ENCODE measurements at places on chromosomes 11 and 22. TPM values are rescaled to one million over a fixed set of nuclear protein-coding genes. Genes with fewer than 3 reads are reported as not detected.

Gene IFITM10
- 0.11 TPM for total RNA-seq

GRCh38 chr11:36818410-36818809 lies 220.4 kb upstream of the RAG2 start:
- peak; percentile 17 for DNase-seq

DNA sequence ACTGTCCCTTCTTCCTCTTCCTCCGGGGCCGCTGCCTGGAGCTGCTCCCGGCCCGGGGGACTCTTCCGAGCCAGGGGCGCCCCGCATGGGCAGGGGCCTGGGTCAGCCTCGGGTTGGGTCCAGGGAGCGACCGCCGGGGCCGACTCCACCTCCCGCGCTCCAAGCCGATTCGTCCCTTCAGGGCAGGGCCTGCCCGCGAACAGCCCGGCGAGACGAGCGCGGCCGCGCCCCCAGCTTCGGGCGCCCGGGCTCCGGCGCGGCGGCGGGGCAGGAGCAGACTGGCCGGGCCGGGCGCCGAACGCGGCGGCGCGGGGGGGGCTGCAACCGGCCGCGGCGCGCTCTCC lies at the start of gene LARGE1:
Gene LARGE1, minus strand, starts transcription at position 280 of the 344 bp plus-strand sequence.
- no peak for DNase-seq

- DNase-seq, result peak; percentile 91
Measured at GRCh38 chr22:38317995-38318715, 922 bp upstream of the CSNK1E start.

- no peak for DNase-seq
Measured at GRCh38 chr11:95035316-95035715, 10.3 kb downstream of the KDM4E start.

Gene RTN4R
- total RNA-seq, result 1.7 TPM

DNA sequence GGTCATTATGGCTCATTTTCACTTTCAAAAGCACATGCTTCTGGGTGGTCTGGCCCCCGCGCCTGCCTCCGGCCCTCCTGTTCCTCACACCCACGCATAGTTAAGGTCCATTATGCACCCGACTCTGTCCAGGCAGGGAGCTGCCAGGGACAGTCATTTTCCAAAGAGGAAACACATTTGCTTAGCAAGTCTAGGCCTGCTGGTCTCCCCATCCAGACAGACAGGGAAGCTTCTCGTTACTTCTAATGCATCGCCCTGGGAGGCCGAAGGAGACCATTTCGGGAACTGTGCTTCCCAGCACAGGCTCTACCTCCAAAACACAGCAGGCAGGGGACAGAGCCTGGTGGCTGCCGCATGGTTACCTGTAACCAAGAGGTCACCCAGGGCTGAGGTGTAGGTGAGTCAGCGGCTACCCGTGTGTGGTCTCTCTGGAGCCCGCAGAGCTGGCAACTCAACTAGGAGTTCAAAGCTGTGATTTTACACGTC lies 87.1 kb upstream of the SHANK2 start:
- no peak for DNase-seq

Gene CACNA1I
- total RNA-seq, result not detected

- no peak for DNase-seq
Measured at GRCh38 chr22:50547263-50547985, 1.7 kb downstream of the KLHDC7B start.

- no peak for DNase-seq
Measured at GRCh38 chr11:125750629-125751028, 4.5 kb downstream of the PATE1 start.

DNA sequence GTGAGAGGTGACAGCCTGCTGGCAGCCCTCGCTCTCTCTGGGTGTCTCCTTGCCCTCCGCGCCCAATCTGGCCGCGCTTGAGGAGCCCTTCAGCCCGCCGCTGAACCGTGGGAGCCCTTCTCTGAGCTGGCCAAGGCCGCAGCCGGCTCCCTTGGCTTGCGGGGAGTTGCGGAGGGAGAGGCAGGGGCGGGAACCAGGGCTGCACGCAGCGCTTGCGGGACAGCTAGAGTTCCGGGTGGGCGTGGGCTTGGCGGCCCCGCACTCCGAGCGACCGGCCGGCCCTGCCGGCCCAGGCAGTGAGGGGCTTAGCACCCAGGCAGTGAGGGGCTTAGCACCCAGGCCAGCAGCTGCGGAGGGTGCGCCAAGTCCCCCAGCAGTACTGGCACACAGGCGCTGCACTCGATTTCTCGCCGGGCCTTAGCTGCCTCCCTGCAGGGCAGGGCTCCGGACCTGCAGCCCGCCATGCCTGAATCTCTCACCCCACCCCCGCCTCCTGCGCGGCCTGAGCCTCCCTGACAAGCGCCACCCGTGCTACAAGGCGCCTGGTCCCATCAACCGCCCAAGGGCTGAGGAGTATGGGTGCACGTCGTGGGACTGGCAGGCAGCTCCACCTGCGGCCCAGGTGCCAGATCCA lies 1526.1 kb downstream of the FAM181B start:
- DNase-seq, result no peak

- DNase-seq, result no peak
Measured at GRCh38 chr11:29051935-29052334, 943.7 kb downstream of the METTL15 start.

Gene TRIM48
- not detected for total RNA-seq

Gene AGBL2
- 0.42 TPM for total RNA-seq

GRCh38 chr11:6498544-6498943 lies 1.5 kb downstream of the DNHD1 start:
- no peak for DNase-seq

DNA sequence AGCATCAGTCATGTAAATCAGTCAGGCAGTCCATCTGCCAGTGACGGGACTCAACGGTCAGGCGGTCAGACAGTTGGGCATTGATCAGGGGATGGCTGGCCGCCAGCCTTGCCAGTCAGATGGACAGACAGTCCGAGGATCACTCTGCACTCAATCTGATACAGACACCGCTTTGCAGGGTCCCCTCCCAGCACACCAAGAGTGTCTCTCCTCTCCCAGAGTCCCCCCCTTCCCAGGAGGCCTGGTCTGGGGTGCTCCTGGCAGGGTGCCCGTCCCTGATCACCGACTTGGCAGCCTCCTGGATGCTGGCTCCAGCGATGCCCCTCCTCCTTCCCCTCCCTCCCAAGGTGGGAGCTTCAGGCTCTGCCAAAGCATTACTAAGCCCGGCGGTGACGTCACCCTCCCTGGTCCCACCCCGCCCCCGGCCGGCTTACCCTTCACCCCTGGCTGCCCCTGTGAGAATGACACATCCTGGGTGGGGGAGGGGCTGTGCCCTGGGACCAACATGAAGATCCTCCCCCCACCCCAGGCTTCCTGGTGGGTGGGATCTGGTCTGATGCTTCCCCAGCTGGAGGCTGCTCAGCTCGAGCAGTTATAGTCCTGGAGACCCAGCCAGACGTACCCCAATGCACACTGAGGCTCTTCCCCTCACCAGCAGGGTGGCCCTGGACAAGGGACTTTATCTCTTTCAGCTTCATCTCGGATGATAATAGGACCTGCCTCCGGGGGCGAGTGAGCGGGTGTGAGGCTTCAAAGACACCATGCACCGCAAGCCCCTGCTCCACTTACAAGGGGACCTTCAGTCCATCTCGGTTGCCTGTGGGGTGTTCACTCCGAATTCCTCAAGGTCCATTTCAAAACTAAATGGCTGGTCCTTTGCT lies 69.2 kb downstream of the CD82 start:
- peak; percentile 93 for DNase-seq

DNA sequence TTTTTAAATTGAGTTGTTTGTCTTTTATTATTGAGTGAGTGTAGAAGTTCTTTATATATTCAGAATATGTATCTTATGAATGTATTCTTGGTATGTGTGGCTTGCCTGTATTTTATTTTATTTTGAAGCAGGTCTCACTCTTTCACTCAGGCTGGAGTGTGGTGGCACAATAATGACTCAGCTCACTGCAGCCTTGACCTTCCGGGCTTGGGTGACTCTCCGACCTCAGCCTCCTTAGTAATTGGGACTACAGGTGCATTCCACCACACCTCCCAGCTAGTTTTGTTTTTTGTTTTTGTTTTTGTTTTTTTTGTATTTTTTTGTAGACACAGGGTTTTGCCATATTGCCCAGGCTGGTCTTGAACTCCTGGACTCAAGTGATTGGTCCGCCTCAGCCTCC lies 24.5 kb upstream of the MPPED2 start:
- DNase-seq, result no peak

Gene PLA2G3
- 0.80 TPM for total RNA-seq

Gene MUC15
- total RNA-seq, result 0.36 TPM

Gene CLDN5
- total RNA-seq, result not detected

DNA sequence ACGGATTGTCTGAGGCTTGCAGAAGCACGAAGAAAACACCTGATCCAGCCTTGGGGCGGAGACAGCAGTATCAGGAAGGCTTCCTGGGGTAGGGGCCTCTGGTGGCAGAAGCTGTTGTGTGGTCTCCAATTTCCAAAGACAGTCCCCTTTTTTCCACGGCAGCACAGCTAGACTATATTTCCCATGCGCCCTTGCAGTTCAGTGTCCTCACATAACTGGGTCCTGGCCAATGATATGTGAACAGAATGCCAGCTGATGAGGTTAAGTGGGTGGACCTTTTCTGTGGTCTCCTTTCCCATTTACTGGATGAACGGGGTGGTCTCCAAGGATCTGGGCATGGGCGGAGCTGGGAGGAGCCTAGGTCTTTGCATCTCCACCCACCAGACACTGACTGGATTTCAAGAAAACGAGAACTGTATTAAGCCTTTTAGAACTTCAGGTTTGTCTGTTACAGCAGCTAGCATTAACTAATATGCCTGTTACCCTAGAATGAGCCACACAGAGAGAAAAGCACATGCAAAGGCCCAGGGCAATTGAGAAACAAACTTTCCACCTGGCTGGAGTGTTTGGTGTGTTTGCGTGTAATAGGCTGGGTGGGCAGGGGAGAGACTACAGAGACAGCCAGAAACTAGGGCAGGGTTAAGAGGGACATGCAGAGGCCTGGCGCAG lies 6.2 kb downstream of the GAL3ST1 start:
- DNase-seq, result no peak

DNA sequence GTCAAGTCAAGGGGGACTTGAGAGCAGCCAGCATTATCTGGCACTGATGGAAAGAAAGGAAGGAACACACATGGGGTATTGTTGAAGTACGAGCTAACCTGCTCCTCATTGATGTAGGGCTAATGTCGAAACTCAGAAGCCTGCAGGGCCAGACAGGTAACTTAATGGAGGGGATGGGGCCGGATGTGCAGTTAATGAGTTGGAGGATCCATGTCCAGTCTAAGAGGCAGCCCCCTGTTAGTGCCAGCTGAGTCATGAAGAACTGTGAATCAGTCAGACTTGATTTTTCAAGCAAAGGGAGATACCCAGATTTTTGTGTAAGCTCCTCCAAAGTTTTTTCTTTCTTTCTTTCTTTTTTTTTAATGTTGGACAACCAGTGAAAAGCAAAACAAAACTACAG lies 65.6 kb downstream of the CECR2 start:
- DNase-seq, result peak; percentile 51

- DNase-seq, result no peak
Measured at GRCh38 chr22:24463071-24463760, 31.9 kb upstream of the UPB1 start.

DNA sequence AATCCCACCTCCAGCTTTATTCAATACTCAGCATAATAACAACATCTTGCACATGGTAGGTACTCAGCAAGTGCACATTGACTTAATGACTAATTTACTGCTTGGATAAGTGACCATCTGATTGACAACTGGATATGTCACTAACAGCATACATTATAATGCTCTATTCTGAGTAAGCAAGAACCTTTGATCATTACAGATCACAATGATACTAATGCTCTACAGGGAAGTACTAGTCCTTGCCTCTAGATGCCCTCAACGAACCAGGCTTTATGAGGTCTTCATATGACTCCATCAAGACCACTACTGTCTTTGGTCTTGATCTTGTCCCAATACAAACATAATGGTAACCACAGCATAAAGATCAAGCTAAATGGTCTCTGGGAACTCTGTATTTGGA lies 167.6 kb upstream of the MTMR2 start:
- peak; percentile 27 for DNase-seq

Gene RBMXL2
- total RNA-seq, result not detected

- DNase-seq, result no peak
Measured at GRCh38 chr11:19323502-19323901, 82.8 kb upstream of the E2F8 start.
